ENCODE measurements at places on chromosomes 2 and 18.

DNA sequence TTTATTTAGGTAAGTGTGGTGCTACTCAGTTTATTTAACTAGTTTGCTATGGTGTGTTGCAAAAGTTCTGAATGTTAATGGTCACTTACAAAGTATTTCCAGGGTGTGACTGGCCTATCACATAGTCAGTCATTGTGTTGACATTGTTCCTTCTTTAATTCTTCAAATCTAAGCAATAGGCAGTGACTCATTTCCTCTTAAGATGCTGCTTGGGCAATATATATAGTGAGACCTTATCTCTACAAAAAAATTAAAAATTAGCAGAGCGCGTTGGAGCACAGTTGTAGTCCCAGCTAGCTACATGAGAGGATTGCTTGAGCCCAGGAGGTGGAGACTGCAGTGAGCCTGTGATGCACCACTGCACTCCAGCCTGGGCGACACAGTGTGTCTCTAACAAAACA is 5.8 kb upstream of the CCDC88A start:
- DNase-seq: no peak

GRCh38 chr2:172962824-172963223 is 112.8 kb upstream of the MAP3K20 start:
- DNase-seq: no peak

DNA sequence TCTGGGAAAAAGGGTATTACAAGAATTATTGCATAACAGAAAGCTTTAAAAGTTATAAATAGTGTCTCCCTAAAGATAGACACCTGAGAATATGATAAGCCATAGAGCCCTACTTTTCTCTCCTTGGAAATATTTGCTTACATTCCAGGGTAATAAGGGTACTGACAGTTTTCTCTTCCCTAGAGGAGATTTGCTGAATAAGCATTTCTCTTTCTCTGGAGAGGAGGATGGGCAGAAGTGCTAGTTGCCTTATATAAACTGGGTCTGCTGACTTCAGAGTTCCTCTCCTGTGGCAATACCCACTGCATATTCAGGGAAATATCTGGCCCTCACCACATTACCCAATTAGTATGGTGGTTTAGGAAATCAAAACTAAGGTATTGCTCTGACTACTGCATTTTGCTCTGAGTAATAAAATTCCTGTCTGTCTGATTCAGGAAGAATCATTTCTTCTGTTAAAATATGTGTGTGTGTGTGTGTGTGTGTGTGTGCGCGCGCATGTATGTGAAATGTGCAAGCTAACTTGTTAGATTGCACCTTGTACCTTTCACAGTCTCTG is 1391.3 kb downstream of the DSC3 start:
- DNase-seq: no peak

GRCh38 chr2:205712508-205712907 is 30.2 kb downstream of the NRP2 start:
- no peak for DNase-seq

- DNase-seq: no peak
Measured at GRCh38 chr2:105864262-105864661, 119.5 kb downstream of the NCK2 start.

- no peak for DNase-seq
Measured at GRCh38 chr18:40812981-40813515, 1142.0 kb upstream of the PIK3C3 start.

DNA sequence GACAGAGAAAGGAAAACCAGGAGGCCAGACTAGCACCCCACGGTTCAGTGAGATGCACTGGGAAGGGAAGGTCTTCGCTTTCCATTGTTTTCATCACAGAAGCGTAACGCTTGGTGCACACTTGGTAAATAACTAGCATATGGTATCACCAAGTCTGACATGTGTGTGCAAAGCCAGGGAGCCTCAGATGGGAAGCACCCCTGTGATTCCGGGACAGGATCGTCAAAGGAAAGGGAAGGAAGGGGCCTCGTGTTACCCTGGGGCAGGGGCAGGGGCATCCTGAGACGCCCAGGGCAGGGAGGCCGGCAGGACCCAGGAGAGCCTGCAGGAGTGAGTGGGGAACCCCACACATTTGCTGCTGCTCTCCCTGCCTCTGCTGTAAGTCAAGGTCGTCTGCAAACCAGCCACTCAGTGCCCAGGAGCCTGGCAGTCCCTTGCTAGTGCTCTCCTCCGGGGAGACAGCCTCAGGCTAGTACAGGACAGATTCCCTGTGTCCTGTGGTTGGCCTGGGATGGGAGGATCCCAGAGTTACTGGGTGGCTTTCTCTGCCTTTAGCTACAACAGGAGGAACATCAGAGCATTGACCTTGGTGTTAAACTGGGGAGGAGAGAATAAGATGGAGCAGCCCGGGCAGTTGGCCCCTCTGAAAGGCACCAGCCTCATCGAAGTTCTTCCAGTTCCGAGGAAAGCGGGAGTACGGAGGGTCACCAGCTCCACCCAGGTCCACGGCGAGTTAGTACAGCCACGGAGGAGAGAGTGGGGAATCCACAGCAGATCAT is 192.5 kb downstream of the NDUFA10 start:
- DNase-seq: no peak

- DNase-seq: no peak
Measured at GRCh38 chr2:149021271-149021719, 17.2 kb upstream of the LYPD6B start.

DNA sequence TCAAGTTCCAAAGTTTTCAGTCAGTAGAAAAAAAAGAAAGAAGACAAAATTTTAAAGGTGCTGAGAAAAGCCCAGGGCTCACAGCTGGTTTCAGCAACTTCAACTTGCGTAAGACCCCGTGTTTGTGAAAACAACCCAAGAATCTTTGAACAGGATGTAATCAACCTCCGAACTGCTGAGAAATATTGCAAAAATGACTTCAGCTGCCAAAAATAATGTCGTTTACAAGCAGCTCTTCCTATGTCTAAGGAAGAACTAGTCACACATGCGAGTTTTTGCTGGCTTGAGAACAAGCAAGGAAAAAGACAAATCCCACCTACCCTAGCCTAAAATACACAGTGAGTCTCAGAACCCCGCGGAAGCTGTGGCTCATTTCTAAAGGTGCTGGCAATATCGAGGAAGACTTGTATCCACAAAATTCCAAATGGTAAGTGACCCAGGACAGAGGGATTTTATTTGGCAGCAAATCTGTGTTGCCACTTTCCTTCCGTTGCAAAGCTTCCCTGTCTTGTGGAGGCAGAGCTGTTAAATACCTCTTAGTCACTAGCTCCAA is 59.8 kb upstream of the SLC8A1 start:
- DNase-seq: no peak

DNA sequence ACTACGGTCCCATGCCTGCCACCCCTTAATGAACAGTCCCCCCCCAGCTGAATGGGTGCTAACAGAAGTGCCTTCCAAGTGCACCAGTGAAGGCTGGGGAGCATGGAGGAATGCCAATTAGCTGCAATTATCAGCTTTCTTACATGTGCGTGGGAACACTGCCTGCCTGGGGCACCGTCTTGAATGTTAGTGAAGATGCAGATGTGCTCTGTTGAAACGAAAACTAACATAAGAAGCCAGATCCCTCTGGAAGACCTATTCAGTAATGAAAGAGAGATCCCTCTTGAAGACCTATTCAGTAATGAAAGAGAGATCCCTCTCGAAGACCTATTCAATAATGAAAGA is 154.5 kb downstream of the CLIP4 start:
- no peak for DNase-seq

- no peak for DNase-seq
Measured at GRCh38 chr18:45856531-45856930, 31.1 kb downstream of the SIGLEC15 start.

DNA sequence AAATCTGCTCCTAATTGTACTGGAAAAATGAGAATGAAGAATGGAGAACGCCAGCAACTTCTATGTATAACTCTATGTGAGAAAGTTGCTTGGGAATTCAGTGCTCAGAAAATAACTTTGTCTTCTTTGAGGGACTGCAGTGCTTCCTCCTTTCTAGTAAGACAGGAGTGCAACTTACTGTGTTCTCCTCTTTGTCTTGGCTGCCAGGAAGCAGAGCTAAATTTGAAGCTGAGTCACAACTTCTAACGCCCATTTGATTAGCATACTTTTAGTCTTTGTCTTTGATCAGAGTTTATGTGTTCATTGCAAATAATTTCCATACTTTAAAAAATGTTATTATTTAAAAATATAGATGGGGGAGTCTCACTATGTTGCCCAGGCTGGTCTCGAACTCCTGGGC is 6.6 kb downstream of the ARHGAP25 start:
- DNase-seq: no peak

DNA sequence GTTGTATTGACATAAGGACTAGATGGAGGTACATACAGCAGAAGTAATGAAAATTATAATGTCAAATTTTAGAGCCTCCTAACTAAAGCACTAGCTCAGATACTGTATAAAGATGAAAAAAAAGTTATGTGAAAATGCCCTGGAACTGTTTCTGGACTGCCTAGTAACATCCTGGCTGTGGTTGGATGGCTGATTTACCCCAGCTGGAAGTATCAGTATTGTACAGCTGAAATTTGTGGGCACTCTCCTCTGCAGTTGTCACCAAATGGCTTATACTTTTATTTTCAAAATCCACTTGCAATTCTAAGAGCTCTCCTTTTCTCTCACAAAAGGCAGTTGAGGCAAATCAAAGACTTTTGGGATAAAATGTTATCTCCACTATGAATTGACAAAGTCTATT is 239.2 kb downstream of the RPIA start:
- no peak for DNase-seq

- DNase-seq: no peak
Measured at GRCh38 chr2:128628206-128628605, 309.5 kb upstream of the HS6ST1 start.

- DNase-seq: no peak
Measured at GRCh38 chr2:1366546-1367134, 46.6 kb upstream of the TPO start.

GRCh38 chr18:9474108-9474982 is 968 bp upstream of the RALBP1 start:
- no peak for DNase-seq

- no peak for DNase-seq
Measured at GRCh38 chr2:47437287-47437686, 34.3 kb downstream of the MSH2 start.

DNA sequence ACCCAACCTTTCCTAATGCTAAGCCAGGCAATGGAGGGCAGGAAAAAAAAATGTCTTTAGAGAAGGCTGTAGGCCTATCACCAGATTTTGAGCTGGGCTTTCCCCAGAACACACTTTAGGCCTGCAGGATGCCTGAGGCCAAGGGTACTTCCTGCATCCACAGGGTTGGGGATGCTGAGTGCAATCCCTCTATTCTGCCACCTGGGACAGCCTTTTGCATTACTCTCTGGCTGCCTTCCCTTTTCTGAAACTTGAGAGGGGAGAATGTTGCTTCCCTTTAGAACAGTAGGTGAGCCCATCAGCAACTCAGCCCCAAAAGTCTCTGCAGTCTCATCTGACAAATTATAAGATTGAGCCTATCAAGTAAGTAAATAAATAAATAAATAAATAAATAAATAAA is 195.2 kb downstream of the SLC8A1 start:
- no peak for DNase-seq

DNA sequence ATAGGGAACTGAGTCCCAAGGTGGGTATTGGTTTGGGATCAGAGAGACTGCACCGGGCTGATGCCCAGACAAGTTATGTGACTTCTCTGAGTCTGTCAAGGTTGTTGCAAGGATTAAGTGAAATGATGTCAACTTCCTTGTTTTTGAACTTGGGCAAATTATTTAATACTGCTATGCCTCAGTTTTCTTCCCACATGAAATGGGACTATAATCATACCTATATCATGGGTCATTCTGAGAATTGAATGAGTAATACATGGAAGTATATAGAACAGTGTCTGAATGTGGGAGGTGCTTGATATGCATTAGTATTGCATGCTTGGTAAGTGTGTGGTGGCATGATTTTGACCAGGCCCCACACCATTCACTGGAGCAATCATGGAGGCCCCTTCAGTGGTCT is 99.0 kb downstream of the PRKCE start:
- no peak for DNase-seq

DNA sequence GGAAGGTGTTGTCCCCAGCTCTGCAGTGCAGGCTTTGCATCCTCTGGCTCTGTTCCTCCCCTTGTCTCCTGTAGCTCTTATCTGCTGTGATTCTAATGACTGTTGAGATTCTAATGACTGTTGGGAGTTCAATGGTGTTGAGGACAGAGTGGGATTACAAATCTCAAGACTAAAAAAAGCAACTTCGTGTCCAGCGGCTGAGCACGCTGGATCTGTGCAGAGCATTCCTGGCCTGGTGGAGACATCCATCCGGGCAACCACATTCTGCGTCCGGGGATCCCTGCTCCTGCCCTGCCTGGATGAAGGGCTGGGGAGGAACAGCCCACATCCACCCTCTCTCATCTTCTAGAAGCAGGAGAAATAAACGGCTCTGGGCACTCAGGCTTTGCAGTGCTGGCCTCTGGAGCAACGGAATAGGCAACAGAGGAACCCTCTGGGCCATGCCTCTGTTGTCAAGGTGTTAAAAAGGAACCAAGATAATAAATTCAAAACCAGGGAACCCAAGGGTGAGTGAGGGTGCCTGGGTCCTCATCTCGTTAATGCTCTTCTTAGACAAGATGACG is 106.7 kb upstream of the ASB18 start:
- DNase-seq: no peak

GRCh38 chr2:82789851-82790205 is 1669.3 kb downstream of the SUCLG1 start:
- DNase-seq: no peak

GRCh38 chr18:9960258-9960904 is 46.6 kb downstream of the VAPA start:
- DNase-seq: no peak

- no peak for DNase-seq
Measured at GRCh38 chr2:127932199-127932876, 46.6 kb upstream of the AMMECR1L start.

Measured in stimulated activated CD8-positive, alpha-beta memory T cell treated with anti-CD3 and anti-CD28 coated beads, Interleukin-2, amount 100 ng/mL, for 1 hour (primary cell).